ENCODE measurements at places on chromosomes 1 and 21.

GRCh38 chr1:85124091-85124490, 75.8 kb upstream of the MCOLN3 start:
- no peak for DNase-seq

- peak; percentile 50 for DNase-seq
Measured at GRCh38 chr1:114009393-114009792, 30.1 kb downstream of the OLFML3 start.

DNA sequence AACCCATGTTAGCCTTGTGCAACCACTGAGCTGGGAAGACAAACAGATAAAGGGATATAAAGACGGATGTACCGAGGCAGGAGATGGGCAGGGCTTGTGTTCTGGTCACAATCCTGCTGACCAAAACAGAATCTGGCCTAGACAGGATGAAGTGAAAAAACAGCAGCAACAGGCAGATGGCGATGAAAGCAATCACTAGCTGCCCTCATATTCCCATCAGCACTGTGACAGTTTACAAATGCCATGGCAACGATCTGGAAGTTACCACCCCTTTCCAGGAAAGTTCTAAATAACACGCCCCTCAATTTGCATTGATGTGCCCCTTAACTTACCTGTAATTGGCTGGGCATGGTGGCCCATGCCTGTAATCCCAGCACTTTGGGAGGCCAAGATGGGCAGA, 40.6 kb upstream of the CD46 start:
- peak; percentile 34 for DNase-seq

DNA sequence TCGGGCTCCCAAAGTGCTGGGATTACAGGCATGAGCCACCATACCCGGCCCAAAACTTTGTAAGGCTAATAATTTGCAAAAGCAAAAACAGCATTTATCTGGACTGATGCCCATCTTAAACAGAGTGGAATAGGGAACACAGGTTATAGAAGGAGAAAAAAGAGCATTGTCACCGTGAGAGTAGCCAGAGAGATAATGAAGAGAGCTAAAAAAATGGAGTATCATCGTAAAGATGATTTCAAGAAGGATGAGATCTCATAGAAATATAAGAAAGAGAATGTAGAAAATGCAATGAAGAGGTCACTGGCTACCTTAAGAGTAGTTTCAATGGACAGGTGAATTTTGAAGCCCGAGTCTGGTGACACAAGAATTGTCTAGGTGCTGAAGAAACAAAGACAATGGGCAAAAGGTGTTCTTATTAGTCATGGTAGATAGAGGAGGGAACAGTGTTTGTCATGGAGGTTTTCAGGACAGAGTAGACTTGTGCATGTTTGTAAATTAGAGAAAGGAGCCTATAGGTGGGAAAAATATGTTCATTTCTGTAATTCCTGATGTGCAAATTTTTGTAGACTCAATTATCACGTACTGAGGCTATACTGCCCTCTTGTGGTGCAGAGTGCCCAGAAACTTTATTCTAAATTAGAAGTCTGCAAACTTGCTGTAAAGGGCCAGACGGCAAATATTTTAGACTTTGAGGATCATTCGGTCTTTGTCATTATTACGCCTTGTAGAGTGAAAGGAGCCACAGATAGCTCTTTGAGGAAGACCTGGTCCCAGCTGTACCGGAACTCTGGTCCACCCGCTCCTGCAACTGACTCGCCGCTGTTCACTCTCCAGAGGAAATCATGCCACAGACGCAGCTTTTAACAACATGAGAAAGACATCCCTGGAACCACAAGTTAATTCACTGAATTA, 8.1 kb upstream of the TMEM183A start:
- peak; percentile 21 for DNase-seq

DNA sequence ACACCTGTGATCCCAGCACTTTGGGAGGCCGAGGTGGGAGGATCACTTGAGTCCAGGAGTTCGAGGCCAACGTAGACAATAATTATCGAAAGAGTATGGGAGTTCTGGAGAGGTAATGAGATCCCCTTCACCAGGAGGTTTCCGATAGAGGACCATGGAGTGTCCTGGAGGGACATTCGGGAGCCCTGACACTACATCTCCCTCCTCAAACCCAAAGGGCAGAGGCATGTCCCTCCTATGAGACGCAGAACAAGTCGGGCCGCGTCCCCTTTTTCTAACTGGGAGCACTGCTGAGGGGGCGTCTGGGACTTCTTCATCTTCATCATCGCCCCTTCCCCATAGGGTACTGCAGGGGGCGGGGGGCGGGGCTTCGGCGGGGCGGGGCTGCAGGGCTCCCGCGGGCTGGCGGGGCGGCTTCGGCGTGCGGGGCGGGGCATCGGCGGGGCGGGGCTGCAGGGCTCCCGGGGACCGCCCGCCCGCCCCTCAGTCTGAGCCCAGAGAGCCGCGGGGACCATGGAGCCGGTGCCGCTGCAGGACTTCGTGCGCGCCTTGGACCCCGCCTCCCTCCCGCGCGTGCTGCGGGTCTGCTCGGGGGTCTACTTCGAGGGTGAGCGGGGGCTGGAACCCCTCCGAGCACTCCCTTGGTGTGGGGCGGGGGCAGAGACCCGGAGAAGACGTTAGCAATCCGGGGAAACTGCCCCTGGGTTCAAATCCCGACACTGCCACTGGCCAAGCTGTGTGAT, at the start of gene THEMIS2:
TSS of gene THEMIS2 (plus strand) at position 486 of the 743 bp plus-strand sequence. CDS start at position 514, 28 bp downstream.
- DNase-seq: no peak

DNA sequence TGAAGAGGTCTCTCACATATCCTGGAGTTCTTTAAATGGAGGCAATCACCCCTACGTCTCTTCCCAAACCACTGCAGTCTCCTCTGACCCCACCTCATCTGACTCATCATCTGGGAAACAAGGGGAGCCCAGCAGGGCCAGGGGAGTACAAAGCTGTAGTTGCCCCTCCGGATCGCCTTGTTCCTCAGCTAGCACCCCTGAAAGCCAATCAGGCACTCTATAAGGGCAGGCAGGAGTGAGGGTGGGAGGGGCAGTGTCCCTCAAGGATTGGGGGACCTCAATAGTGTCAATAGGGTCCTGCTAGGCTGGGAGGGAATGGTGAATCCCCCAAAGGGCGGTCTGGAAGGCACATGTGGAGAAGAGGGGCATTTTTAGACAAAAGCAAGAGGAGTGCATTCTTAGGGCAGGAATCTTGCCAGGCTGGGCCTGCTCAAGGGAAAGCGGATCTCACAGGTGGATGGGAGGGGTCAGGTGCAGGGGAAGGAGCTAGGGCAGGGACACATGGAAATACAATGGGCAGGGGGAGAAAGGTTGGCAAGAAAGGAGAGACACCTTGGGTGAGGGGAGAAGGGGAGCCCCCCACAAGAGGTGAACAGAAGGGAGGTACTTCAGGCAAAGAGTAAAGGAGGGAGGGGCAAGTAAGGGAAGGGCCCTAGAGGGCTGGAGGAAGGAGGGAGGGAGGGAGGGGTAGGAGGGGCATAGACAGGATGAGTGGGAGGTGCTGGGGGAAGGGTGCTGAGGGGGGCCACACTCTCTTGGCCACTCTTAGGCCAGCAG, 5.8 kb downstream of the SHISA4 start:
- no peak for DNase-seq

GRCh38 chr21:44506279-44507255, 33.4 kb downstream of the KRTAP10-1 start:
- no peak for DNase-seq

GRCh38 chr1:6745073-6745472, 40.2 kb upstream of the CAMTA1 start:
- DNase-seq: no peak

DNA sequence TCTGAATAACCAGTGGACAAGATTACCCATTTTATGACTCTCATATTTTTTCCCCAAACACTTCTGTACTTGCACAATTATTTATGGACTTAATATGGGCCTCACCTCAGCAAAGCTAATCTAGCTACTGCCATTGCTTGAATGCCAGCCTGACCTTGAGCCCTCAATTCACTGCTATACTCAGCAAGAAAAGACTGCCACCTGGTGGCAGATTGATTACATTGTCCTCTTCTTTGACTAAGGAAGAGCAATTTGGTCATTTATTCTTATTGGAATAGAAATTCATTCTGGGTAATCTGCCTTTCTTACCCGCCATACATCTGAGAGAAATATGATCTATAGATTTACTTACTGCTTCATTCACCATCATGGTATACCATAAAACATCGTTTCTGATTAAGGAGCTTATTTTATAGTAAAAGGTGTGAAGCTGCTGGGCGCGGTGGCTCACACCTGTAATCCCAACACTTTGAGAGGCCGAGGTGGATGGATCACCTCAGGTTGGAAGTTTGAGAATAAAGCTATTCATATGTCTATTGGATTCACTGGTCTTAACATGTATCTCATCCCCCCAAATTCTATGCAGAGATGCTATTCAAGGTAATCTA, 32.9 kb upstream of the DIPK1A start:
- DNase-seq: peak; percentile 61

DNA sequence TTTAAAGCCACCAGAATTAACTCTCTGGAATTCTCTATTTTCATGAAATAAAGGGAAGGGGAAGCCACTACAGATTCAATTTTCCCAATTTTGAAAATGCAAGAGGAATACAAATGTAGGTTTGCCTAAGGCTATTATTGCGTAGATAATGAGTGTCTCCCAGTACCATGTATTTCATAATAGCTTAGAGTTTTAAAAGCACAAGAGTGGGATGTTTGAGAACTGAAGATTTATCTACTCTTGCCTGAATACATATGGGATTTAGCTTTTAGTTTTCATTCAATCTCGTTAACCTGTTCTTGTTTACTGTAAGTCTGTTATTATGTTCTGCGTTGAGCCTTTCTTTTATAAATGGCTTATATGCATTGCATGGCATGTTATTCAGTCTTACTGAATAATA, 795.1 kb downstream of the BRINP3 start:
- no peak for DNase-seq
